ENCODE measurements at places on chromosomes 2 and 18.

GRCh38 chr18:54662986-54663385 lies 71.9 kb downstream of the DYNAP start:
- no peak for DNase-seq

DNA sequence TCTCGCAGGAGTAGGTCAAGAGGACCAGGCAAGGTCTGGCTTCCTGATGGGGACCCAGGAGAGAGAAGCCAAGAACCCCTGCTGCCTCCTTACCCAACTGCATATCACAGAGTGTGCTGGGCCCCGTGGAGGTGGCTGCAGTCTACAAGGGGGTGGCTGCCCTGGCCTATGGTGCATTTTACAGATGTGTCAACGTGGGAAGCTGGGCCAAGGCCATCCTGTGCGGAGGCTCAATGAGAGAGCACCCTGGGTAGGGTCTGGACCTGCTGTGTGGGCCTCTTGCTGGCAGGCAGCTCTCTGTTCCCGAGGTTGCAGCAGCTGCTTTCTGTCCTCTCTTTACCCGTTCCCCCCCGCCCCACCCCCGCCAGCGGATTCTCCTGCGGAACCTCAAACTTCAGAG lies 61.4 kb downstream of the GBX2 start:
- no peak for DNase-seq

- DNase-seq = no peak
Measured at GRCh38 chr2:156867201-156867600, 390.3 kb upstream of the GALNT5 start.

GRCh38 chr2:43745457-43745856 lies 28.4 kb upstream of the DYNC2LI1 start:
- DNase-seq = no peak

DNA sequence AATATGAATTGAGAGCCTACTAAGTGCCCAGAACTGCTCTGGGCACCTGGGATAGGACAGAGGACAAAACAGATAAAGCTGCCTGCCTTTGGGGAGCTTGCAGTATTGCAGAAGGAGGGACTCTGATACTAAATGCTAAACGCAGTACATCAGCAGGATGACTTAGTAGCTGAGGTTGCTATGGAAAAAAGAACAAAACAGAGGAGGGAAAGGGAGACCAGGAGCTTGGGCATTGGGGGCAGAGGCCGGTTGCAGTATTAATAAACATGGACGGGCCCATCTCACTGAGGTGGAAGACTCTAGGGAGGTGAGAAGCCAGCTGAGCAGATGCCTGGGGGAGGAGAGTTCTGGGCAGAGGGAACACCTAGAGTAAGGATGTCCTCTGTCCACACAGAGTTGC lies 66.1 kb upstream of the SP3 start:
- DNase-seq = no peak

GRCh38 chr2:219104107-219105035 lies 43.6 kb upstream of the IHH start:
- no peak for DNase-seq

GRCh38 chr2:238174701-238175100 lies 15.9 kb downstream of the ERFE start:
- no peak for DNase-seq

GRCh38 chr2:118185210-118186109 lies 97.2 kb downstream of the INSIG2 start:
- DNase-seq = peak; percentile 82

DNA sequence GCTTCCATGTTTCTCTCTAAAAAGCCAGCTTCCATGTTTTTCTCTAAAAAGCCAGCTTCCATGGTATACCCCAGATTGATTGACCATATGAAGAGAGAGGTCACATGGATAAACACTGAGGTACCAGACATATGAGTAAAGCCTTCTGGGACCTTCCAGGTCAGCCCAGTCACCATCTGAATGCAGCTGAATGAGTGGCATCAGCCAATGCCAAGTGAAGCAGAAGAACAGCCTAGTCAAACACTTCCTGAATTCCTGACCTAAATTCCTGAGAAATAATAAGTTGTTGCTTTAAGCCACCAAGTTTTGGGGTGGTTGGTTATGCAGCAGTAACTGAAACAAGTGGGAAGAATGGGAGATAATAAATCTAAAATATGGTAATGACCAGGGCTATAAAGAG lies 5.7 kb upstream of the ALS2 start:
- no peak for DNase-seq

DNA sequence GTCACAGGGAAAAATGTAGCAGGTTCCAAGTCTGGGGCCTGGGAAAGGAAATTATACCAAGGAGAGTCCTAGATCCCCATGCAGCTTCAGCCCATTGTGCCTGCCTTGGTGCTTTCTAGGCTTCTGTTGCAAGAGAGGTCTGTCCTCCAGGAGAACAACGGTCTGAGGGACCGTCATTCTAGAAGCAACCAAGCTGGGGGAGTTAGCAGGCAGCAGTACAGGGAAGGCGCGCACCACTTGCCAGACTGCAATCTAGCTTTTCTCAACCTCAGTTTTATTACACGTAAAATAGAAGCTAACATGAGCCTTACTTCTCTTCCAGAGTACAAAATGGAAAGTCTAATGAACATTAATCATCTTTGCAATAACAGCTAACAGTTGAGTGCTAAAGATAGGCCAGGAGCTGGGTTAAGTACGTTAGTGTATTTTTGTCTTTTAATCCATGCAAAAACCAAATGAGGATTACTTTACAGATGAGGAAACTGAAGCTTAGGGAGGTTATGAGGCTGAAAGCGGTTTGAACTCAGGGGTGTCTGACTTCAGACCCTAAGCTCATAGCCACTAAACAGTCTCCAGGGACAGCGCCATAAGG lies 1.9 kb downstream of the TCF23 start:
- no peak for DNase-seq

- no peak for DNase-seq
Measured at GRCh38 chr2:124437811-124438210, 412.7 kb downstream of the CNTNAP5 start.

GRCh38 chr2:195451160-195451559 lies 205.9 kb upstream of the SLC39A10 start:
- no peak for DNase-seq

- no peak for DNase-seq
Measured at GRCh38 chr2:144660518-144661316, 140.8 kb upstream of the ZEB2 start.

DNA sequence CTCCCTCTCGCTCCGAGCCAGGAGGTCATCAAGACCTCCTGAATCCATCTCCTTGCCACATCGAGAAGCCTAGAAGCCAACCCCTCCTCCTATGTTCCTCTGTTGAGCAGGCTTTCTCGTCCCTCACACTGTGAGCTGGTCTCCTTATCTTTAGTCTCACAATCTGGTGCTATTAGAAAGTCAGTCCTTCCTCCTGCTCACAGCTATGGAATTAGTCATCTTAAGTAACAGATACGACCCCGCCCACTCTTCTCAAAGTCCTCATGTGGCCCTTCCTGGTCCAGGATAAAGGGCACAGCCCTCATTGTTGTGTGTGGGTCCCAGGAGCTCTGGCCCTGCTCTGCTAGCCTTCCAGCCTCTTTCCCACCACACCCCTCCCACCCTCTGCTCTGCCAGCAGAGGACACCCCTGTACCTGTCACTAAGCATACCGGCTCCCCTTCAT lies 41.4 kb upstream of the TRIB2 start:
- DNase-seq = no peak

DNA sequence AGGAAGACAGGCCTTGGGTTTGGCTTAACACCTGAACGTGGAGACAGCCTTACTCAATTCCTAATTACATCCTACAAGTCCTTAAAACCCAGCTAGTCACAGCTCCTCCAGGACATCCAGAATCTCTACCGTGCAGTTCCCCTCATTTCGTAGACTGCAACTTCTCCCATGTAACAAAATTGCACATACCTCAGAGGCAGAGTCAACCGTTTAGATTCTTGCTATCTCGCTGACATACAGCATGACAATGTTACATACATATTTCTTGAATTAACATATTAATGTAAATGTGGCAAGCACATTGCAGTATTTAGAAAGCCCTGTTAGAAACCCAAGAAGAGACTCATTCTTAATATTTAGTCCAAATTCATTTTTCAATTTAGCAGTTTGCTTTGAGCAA lies 358.7 kb downstream of the SETBP1 start:
- no peak for DNase-seq

DNA sequence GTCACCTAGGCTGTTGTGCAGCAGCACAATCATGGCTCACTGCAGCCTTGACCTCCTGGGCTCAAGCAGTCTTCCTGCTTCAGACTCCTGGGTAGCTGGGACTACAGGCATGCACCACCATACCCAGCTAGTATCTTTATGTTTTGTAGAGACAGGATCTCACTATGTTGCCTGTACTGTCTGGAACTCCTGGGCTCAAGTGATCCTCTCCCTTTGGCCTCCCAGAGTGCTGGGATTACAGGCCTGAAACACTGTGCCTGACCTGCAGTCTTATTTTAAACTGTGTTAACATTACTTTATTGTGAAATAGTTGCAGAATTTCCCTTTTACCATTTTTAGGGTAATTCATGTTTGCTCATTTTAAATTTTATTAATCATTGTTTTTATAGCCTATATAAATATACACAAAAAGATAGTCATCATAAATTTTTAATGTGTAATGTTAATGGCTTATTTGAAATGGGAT lies 24.6 kb downstream of the EML4 start:
- DNase-seq = no peak

- DNase-seq = no peak
Measured at GRCh38 chr2:1605102-1606045, 138.9 kb downstream of the PXDN start.

DNA sequence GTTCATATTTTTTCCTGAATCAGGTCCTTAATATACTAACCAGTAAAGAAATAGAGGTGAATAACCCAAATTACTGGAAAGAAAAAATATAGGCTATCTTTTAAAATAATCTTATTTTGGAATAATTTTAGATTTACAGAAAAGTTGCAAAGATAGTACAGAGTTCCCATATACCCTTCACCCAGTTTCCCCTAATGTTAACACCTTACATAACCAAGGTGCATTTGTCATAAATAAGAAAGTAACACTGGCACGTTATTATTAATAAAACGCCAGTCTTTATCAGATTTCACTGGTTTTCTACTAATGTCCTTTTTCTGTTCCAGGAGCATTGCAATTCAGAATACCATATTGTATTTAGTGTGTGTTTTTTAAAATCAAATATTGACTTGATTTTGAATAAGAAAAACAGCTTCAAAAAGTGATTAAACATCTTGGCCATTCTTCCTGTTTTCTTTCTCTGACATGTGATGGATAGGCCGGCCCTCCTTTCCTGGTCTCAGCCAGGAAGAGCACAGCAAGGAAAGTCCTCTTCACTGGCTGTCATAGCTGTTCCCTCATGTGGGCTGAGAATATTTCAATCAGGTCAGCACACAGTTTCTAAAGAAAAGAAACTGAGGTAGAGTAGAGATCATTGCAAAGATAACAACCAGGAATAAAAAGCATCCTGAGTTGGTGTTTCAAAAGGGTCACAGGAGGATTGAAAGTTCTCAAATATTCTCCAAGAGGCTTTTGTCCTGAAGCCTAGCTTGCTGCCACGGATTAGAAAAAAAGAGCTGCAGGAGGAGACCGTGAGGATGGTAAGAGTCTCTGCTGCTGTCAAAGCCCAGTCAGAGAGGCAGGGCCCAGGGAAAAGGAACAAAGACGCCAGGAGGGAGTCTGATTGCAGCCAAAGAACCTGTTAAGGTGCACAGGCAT lies 79.3 kb upstream of the ARL5A start:
- DNase-seq = no peak

- DNase-seq = no peak
Measured at GRCh38 chr2:42792583-42793333, at the start of gene HAAO. HAAO (minus strand) TSS chr2:42792583; CDS start chr2:42792536, 47 bp downstream.

- DNase-seq = peak; percentile 22
Measured at GRCh38 chr2:239459606-239460005, 58.8 kb upstream of the HDAC4 start.

- DNase-seq = no peak
Measured at GRCh38 chr2:132977812-132978529, 308.0 kb upstream of the LYPD1 start.

All from activated CD8-positive, alpha-beta memory T cell treated with anti-CD3 and anti-CD28 coated beads, Interleukin-2, amount 50 U/mL, for 48 hours (primary cell).